Lower lobe of right lung (tissue), 2 donors: ENCODE measurements at places on chromosomes 16 and 17. TPM values are rescaled to one million over a fixed set of nuclear protein-coding genes. Genes with fewer than 3 reads are reported as not detected.
A peak's percentile ranks its signal among the peaks of the same experiment; 100 is the strongest.

The CD300A gene
- 27.8 TPM for total RNA-seq

The STAT5A gene
- 53.3 TPM for total RNA-seq

The TBC1D26 gene
- not detected for total RNA-seq

The USP43 gene
- 6.8 TPM for total RNA-seq

The SLC4A1 gene
- total RNA-seq = 0.83 TPM

The KRTAP4-3 gene
- total RNA-seq = not detected

The QRICH2 gene
- 4.5 TPM for total RNA-seq

The RNF112 gene
- 1.8 TPM for total RNA-seq

The MAP3K3 gene
- 58.5 TPM for total RNA-seq

The RHBDF1 gene
- total RNA-seq = 35.9 TPM

The OR3A2 gene
- not detected for total RNA-seq

DNA sequence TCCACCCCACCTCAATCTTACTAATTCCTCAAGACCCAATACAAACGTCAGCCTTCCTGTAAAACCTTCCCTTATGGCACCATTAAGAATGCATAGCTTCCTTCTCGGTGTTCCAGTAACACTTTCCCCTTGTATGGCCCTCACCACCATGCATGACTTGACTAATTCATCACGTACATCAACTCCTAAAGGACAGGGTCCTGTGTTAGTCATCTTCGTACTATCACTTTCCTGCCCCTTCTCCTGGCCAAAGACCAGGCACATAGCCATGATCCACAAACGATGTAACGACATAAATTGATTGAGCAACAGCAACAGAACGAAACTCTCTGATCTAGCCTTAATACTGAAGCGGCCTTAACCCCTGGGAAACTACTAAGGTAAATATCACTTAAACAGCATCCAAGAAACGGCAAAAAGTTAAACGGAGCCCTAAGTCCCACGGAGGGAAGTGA, 612 bp downstream of the PSMD12 start:
- H3K4me1 ChIP-seq = peaks cover 50% of the 10 kb centered on the region
- peak overlapping the region; percentile 98 for H3K4me3 ChIP-seq
- peak overlapping the region; percentile 97 for H3K27ac ChIP-seq

DNA sequence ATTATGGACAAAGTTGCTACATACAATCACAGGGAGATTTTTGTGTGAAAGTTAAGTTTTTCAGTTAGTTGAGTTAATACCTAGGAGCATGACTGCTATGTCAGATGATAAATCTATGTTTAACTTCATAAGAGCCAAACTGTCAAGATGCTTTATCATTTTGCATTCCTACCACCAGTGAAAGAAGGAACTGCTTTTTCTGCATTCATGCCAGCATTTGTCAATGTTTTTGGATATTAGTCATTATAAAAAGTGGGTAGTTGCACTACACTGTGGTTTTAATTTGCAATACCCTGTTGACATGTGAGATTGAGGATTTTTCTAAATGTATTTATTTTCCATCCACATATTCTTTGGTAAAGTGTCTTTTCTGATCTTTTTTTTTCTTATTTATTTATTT, 434.0 kb upstream of the MON1B start:
- H3K36me3 ChIP-seq = no peaks in the 10 kb centered on the region
- H3K4me3 ChIP-seq = no peak overlapping the region
- no peak for DNase-seq
- no peak overlapping the region for H3K27ac ChIP-seq

DNA sequence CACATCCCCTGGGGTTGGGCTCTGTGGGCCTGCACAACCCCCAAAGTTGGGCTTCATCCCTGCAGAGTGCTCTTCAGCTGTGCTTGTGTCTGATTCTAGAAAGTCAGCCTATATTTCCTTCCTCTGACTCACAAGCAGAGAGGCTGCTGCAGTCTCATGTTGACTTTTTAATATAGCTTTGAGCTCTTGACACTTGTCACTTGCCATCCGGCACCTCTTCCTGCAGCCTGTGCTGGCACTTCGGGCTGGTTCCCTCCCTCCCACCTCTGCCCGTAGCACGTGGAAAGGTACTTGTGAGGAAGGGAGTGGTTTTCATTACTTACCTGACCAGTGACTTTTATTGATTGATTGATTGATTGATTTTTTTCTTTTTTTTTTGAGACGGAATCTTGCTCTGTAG, 19.0 kb upstream of the JPT2 start:
- no peak overlapping the region for H3K27ac ChIP-seq
- no peak overlapping the region for H3K4me3 ChIP-seq
- no peak for DNase-seq
- no peaks in the 10 kb centered on the region for H3K27me3 ChIP-seq
- H3K36me3 ChIP-seq = peaks cover 89% of the 10 kb centered on the region
- H3K4me1 ChIP-seq = no peaks in the 10 kb centered on the region

DNA sequence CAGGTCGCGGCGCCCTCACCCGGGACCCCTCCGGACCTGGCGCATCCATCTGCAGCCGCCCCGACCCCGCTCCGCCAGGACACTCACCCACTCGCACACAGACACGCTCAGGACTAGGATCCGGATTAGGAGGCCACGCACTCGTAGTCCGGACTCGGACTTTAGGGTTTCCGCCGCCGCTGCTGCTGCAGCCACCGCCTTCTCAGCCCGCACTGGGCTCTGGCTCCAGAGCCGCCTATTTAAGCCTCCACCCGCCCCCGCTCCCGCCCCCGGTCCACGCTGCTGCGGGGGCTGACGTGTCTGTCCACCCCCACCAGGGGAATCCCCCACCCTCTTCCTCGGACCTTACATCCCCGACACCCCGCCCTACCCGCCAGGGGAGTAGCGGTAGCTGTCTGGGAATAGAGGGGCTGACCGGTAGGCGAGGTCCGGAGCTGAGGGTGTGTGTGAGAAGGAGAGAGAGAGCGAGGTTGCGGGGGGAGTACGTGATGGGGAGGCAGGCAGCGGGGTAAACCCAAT, at the start of gene RRAD:
TSS of gene RRAD (minus strand) at position 214 of the 519 bp plus-strand sequence. CDS start 356 bp downstream, outside the sequence.
- H3K4me3 ChIP-seq = peak within 1 kb of the TSS; percentile 65
- DNase-seq = peak; percentile 63
- H3K27me3 ChIP-seq = peaks cover 13% of the 10 kb centered on the region
- H3K4me1 ChIP-seq = peaks cover 55% of the 10 kb centered on the region
- H3K27ac ChIP-seq = peak within 1 kb of the TSS; percentile 79

- H3K27ac ChIP-seq = peak overlapping the region; percentile 21
- H3K4me1 ChIP-seq = peaks cover 9% of the 10 kb centered on the region
- H3K36me3 ChIP-seq = peaks cover 10% of the 10 kb centered on the region
- H3K27me3 ChIP-seq = no peaks in the 10 kb centered on the region
These were observed 12.1 kb upstream of the HP start for GRCh38 chr16:72042157-72042660.

GRCh38 chr17:77404812-77405581, 264.2 kb downstream of the SEC14L1 start:
- peak overlapping the region; percentile 63 for H3K27ac ChIP-seq
- peaks cover 23% of the 10 kb centered on the region for H3K36me3 ChIP-seq
- peak; percentile 76 for DNase-seq
- H3K4me3 ChIP-seq = peak overlapping the region; percentile 39

DNA sequence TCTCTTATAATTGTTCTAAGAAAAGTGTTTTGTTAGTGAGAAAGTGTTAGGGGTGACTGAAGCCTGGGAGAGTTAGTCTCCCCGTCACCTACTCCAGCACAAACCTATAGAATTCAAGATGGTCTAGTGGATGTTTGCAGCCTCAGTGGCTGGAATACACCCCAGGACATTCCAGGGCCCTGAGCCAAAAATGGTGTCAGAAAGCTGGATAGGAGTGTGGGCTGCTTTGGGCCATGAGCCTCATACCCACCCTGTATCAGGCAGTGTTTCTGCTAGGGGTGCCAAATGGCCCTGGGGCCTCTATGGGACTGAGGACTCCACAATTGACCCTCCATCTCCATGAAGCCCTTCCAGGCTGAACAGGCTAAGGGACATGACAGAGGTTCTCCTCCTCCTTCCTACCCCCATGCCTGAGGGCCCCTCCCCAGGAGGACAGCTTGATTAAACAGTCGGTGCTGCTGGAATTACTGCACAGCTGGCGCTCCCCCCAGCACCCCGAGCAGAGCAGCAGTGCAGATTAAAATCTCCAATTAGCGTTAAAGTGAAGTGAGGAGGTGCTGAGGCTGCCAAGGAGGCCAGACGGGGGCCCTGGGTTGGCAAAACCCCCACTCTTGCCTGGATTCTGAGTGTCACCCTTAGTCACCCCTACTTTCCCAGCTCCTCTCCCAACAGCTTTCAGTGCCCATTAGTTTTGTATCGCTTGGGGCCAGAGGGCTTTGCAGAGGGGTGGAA, 59.1 kb downstream of the NEUROD2 start:
- H3K4me1 ChIP-seq = peaks cover 5% of the 10 kb centered on the region
- no peaks in the 10 kb centered on the region for H3K27me3 ChIP-seq
- H3K36me3 ChIP-seq = peaks cover 74% of the 10 kb centered on the region
- no peak overlapping the region for H3K4me3 ChIP-seq
- no peak overlapping the region for H3K27ac ChIP-seq

DNA sequence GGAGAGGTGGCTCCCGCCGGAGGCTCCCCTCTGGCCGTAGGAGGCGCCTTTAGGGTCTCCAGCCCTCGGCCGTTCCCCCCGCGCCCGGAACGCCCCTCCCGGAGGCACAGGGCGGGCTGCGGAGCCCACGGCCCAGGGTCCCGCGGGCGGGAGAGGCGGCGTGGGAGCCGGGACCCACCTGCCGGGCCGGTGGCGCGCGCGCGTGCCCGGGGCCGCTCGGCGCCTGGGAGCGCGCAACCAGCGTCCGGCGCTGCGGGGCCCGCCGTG, at the start of gene MIF4GD:
TSS of gene MIF4GD (minus strand) at position 266 of the 267 bp plus-strand sequence. CDS start 1,036 bp downstream, outside the sequence.
- peaks cover 23% of the 10 kb centered on the region for H3K4me1 ChIP-seq
- no peak for DNase-seq
- peaks cover 39% of the 10 kb centered on the region for H3K36me3 ChIP-seq
- no peaks in the 10 kb centered on the region for H3K27me3 ChIP-seq
- H3K4me3 ChIP-seq = peak within 1 kb of the TSS; percentile 93

DNA sequence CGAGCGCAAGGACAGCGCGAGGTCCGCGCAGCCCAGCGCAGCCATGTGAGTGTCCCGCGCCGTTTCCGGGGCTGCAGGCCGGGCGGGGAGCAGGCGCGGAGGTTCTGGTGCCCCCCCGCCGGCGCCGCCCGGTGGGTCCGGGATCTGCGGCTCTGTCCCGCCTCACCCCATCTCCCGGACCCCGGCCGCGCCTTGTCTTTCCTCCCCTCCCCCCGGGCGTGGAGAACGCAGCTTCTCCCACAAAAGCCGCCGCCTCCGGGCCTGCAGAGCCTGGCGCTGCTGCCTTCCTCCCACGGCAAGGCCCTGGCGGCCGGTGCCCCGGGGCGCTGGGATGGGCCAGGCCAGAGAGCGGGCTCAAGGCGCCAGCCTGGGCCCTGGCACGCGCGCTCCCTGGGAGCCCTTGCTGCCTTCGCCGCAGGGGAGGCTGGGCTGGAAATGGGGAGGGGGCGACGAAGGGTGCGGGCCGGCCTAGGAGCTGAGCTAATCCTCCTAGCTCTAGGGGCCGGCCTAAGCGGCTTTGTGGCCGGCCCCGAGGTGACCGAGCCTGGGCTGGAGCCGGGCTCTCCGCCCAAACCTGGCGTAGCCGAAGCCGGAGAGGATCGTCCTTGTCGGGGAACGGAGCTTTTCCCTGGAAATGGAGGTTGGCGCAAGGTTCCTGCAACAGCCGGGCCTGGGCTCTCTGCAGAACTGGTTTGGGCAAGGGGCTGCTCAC, 397 bp downstream of the RIPOR1 start:
- H3K36me3 ChIP-seq = no peaks in the 10 kb centered on the region
- H3K4me1 ChIP-seq = peaks cover 54% of the 10 kb centered on the region
- peak overlapping the region; percentile 93 for H3K27ac ChIP-seq
- H3K4me3 ChIP-seq = peak overlapping the region; percentile 76

- H3K4me3 ChIP-seq = no peak overlapping the region
- no peak overlapping the region for H3K27ac ChIP-seq
These were observed 112.7 kb downstream of the NPIPB5 start for GRCh38 chr16:22623351-22623781.

- H3K4me1 ChIP-seq = peaks cover 26% of the 10 kb centered on the region
- H3K4me3 ChIP-seq = no peak overlapping the region
- no peak overlapping the region for H3K27ac ChIP-seq
- H3K36me3 ChIP-seq = peaks cover 49% of the 10 kb centered on the region
These were observed 3.1 kb upstream of the RHBDL1 start for GRCh38 chr16:672371-672770.

GRCh38 chr17:40608061-40608581, 39.5 kb downstream of the SMARCE1 start:
- H3K27ac ChIP-seq = peak overlapping the region; percentile 71
- DNase-seq = no peak
- H3K36me3 ChIP-seq = no peaks in the 10 kb centered on the region
- no peaks in the 10 kb centered on the region for H3K27me3 ChIP-seq

GRCh38 chr16:85293904-85294642, 181.8 kb upstream of the CIBAR2 start:
- H3K4me1 ChIP-seq = peaks cover 13% of the 10 kb centered on the region
- no peak overlapping the region for H3K4me3 ChIP-seq
- no peaks in the 10 kb centered on the region for H3K27me3 ChIP-seq

- no peak overlapping the region for H3K4me3 ChIP-seq
- H3K27me3 ChIP-seq = peaks cover 8% of the 10 kb centered on the region
- no peaks in the 10 kb centered on the region for H3K36me3 ChIP-seq
- H3K27ac ChIP-seq = no peak overlapping the region
These were observed 6.8 kb downstream of the SLC6A2 start for GRCh38 chr16:55662644-55663031.

GRCh38 chr17:57097832-57098421, 12.9 kb downstream of the AKAP1 start:
- no peaks in the 10 kb centered on the region for H3K27me3 ChIP-seq
- H3K27ac ChIP-seq = no peak overlapping the region
- peaks cover 36% of the 10 kb centered on the region for H3K4me1 ChIP-seq
- no peak overlapping the region for H3K4me3 ChIP-seq
- no peak for DNase-seq

DNA sequence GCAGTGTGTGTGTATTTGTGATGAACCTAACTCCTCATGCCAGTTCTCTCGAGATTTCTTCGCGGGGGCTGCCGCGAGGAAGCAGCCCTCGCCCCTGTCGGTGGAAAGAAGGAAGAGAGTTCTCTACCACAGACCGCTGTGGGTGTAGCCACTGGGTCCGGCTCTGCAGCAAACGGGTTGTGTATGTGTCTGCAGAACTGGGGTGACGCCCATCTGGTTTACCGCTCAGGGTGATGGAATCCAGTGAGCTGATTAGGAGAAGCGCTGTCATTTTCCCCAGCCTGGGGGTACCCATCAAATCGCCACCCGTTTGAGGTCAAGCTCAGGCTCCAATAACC, 7.7 kb downstream of the CORO6 start:
- peaks cover 57% of the 10 kb centered on the region for H3K4me1 ChIP-seq
- peaks cover 11% of the 10 kb centered on the region for H3K27me3 ChIP-seq
- H3K27ac ChIP-seq = peak overlapping the region; percentile 69
- DNase-seq = peak; percentile 79
- no peaks in the 10 kb centered on the region for H3K36me3 ChIP-seq
- H3K4me3 ChIP-seq = peak overlapping the region; percentile 53

- no peak for DNase-seq
- H3K36me3 ChIP-seq = no peaks in the 10 kb centered on the region
- H3K4me1 ChIP-seq = no peaks in the 10 kb centered on the region
- H3K27ac ChIP-seq = no peak overlapping the region
These were observed 471.9 kb downstream of the PMP22 start for GRCh38 chr17:14793237-14793636.

GRCh38 chr17:22703204-22703603, 1010.9 kb downstream of the KCNJ18 start:
- no peaks in the 10 kb centered on the region for H3K36me3 ChIP-seq
- no peaks in the 10 kb centered on the region for H3K4me1 ChIP-seq
- no peak for DNase-seq
